ENCODE measurements at places on chromosomes 7 and 10.

DNA sequence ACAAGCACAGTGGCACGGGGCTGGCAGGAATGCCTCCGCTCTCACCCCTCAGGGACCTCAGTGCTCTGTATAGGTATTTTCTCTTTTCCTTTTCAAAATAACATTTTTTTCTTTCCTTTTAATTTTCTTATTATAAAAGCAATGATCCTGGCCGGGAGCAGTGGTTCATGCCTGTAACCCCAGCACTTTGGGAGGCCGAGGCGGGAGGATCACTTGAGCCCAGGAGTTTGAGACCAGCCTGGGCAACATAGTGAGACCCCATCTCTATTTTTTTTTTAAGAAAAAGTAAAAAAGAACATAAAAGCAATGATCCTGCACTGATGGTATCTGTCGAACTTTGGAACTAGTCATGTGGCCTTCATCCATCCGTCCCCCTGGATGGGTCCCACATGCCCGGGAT, 3.2 kb downstream of the PRF1 start:
- no peak for DNase-seq

DNA sequence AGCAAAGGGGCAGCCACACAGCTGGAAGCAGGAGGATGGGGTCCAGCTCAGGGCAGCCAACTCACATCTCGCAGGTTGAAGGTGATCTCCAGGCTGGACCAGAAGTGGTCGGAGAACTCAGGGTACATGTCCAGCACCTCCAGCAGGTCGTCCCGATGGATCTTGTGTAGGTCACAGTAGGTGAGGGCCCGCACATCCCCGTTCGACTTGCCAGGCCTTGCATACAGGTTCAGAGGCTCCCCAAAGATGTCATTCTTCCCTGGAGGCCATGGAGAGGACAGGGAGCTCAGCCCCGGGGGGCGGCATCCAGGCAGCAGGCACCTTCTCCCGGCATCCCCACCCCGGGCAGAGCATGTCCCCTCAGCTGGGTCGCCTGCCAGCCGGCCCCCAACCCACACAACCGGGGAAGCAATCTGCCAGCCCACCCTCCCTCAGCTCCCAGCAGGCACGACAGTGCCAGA, 29.3 kb downstream of the KCNH2 start:
- DNase-seq, result no peak

- DNase-seq, result no peak
Observed at GRCh38 chr10:69359148-69359547, 57.6 kb downstream of the TACR2 start.

DNA sequence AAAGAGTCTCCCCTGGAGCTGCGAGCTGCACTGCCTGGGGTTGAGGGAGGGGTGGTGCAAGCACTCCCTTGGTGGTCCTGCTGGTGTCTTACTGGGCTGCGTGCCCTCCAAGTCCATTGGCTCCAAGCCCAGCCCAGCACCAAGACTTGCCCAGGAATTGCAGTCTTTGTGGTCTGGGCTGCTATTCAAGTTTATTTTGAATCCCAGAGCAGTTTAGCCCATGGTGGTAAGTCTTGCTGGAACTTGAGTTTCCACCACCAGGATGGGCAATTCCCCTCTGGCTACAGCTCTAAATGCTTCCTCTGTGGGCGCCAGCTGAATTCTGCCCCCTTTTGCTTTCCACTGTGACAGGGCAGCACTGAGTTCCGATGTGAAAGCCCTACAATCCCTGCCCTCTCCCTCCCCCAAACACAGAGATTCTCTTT, 25.1 kb downstream of the GALNT11 start:
- DNase-seq, result no peak

DNA sequence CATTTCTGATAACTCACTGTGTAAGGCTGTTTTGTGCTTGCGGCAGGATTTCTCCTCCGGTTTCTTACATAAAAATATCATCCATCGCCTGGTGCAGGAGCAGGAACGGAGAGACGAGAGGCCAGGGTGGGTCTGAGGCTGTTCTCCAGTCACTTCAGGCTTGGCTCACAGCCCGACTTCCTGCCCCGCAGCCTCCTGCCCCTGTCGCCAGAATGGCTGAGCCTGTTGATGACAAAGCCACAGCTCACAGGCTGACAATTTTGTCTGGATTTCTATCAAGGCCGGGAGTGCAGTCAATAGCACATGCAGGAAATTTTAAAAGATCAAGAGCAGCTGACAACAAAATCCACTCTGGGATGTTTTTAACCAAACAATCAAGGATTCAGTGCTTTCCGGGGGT, 229.7 kb upstream of the ZNF32 start:
- DNase-seq, result no peak

DNA sequence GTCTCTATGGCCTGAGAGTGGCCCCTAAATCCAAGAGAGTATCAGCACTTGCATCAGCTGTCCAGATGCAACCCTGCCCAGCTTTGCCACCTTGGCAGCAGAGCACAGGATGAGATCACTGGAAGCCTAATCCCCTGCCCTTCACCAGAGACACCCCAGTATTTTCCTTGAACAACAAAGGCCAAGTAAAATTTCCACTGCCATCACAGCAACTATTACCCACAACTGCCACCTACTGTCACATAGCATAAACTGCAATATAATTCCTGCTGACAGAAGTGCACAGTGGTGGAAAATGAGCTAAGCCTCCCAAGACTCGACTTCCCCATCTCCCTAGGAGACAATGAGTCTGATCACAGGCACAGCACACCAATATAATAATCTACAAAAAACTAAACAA, 462.8 kb upstream of the ZWINT start:
- no peak for DNase-seq

GRCh38 chr7:93861325-93861949, 29.1 kb downstream of the TFPI2 start:
- DNase-seq, result no peak

- DNase-seq, result no peak
Observed at GRCh38 chr10:14742815-14743214, 31.9 kb downstream of the FAM107B start.

GRCh38 chr10:3887885-3888476, 103.0 kb upstream of the KLF6 start:
- DNase-seq, result no peak

DNA sequence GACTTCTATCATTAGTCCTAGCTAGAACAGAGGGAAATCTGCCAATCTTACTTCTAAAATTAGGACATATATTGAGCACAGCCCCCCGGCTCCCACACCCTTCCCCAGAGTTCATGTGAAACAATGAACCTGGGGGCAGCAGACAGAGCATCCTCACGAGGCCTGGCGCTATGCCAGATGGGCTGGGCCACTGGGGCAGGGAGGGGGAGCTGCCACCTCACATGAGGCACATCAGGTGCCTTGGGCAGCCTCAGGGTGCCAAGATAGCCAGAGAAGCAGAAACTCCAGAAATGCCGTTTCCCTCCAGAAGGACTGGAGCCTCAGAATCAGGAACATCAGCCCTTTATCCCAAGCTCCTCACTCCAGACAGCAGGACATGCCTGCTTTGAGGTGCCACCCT, 92.8 kb upstream of the LANCL2 start:
- no peak for DNase-seq

- no peak for DNase-seq
Observed at GRCh38 chr10:107442035-107442505, 277.6 kb upstream of the SORCS1 start.

DNA sequence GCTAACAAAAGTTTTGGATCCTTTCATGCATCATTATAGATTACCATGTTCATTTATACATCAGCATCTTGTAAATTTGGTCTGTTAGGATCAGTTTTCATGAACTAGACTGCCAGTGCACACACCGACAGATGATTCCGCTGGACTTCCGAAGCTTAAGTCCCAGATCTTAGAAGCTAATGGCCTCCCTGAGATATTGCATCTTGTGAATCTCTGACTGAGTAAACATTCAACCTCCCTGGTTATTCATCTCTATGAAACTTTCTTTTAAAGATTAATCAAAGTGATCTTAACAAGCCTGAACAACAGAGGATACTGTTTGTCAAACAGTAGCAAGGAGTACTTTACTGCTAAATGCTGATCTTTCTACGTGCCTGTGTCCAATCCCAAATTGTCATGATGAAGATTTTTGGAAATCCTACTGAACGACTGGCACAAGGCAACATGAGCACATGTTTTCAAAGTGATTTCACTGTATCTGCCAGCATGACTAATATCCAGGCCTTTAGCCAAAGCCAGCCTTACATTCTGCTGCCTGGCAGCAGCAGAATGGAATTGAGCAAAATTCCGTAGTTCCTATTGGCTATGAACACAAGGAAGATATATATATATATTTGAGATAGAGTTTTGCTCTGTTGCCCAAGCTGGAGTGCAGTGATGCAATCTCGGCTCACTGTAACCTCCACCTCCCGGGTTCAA, 91.3 kb upstream of the ANK3 start:
- DNase-seq, result no peak

DNA sequence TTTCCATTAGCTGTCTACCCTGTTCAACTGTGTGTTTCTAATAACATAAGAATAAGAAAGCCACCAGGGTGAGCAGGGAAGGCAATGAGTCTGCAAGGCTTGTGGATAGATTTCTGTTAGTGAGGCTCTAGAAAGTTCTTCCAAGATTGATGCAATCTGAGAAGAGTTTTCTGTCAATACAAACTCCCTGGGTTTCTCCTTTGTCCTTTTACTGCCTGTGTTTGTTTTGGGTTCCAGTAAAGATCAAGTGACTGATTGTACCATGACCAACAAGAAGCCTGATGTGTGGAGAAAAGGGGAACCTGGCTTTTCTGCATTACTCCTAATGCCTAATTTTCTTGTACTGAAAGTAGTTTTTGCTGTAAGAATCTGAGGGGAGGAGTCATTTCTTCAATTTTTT, 139.9 kb downstream of the CFTR start:
- DNase-seq, result no peak

GRCh38 chr7:44307905-44308595, 17.3 kb downstream of the CAMK2B start:
- DNase-seq, result no peak

GRCh38 chr7:46320956-46321355, 399.9 kb upstream of the IGFBP3 start:
- DNase-seq, result no peak

DNA sequence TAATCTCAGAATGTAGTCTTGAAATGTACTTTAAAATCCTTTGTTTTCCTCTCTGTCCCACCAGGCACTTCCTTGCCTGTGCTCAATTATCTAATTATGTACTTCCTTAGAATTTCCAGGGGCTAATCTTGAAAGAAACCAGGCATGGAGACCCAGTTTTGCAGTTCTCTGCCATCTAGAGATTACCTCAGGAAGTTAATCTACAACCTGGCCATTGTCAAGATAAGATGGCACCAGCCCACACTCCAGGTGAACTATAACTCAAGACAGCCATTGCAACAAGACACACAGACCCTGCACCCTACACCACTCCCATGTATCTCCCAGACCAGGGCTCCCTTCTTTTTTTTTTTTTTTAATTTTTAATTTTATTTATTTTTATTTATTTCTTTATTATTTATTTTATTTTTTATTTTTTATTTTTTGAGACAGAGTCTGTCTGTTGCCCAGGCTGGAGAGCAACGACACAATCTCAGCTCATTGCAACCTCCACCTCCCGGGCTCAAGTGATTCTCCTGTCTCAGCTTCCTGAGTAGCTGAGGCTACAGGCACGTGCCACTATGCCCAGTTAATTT, 85.9 kb upstream of the TRIM24 start:
- no peak for DNase-seq

DNA sequence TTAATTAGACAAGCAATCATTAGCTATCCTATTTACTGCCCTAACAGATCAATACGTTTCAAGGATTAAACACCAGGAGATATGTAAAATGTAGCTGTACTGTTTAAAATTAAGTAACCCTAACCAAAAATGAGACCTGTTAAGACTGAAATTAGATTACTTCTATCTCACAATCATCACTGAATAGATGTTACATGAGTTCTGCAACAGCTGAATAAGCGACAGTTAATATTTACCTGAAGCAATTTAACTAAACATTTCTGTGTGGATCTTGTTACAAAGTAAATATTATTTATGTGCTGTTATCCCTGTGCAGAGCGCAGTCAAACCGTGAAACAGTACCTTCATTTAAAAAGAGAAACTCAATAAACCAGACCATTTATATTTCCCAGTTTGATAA, 122.5 kb downstream of the RELN start:
- DNase-seq, result no peak

DNA sequence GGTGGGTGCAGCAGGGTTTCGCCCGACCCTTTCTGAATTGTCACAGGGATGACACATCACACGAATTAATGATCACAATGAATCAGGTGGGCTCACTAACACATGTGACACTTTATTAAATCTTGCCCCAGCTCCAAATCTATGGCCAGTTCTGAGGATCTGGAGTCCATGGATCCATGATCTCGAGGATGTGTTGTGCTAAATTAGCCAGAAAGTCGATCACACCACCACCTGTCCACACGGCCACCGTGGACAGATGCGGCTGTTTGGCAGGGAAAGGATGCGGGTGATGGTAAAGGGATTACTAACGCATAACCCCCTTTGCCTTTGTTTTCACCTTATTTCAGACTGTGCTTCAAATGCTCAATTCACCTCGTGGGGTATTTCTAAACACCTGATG, 96.4 kb downstream of the COBL start:
- DNase-seq, result no peak

- peak; percentile 21 for DNase-seq
Observed at GRCh38 chr10:86344714-86345161, 21.9 kb downstream of the GRID1 start.

GRCh38 chr7:139973101-139974050, 89.4 kb downstream of the PARP12 start:
- no peak for DNase-seq

DNA sequence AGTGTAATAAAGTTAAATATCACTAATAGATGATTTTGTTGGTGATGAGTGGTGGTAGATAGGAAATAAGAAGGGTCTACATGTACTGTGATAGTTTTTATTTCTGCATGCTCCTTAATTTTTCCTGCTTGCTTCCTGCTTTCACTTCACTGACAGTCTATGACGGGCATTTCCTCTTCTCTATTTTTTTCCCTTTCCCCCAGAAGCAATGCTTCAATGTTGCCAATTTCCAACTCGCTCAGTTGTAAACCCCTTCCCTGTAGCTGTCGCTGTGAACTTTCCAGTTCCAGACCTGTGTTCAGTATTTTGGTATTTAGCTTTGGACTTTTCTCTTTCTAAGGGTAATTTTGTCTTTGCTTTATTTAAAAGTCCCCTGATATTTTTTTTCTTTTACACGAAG, 123.5 kb upstream of the AGR3 start:
- no peak for DNase-seq

- DNase-seq, result no peak
Observed at GRCh38 chr7:25671111-25671510, 442.8 kb upstream of the NPVF start.

DNA sequence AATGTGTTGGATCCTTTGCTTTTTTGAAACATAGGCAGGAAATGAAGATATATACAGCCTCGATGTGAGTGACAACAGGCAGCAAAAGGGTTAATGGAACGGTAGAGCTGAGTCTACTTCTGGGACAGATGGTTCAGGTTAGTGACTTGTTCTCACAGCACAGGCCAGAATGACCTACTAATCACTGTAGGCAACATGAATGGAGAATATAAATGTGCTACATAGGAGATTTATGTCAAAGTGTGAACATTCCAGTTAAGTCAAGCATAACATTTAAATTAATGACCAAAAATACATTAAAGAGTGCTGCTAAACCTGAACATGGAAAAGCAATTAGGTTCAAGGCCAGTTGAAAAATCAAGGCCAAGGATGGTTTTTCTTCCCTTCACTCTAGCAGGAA, 235.2 kb downstream of the POU6F2 start:
- DNase-seq, result no peak

GRCh38 chr7:47501406-47501805, 80.5 kb downstream of the TNS3 start:
- DNase-seq, result no peak

GRCh38 chr7:111531993-111532392, 30.3 kb downstream of the IMMP2L start:
- no peak for DNase-seq

GRCh38 chr10:33697016-33697415, 362.5 kb upstream of the NRP1 start:
- DNase-seq, result no peak

GRCh38 chr10:64537928-64538327, 1016.7 kb downstream of the REEP3 start:
- DNase-seq, result no peak

All from mucosa of descending colon (tissue), 3 donors.